ENCODE measurements at places on chromosomes 4 and X.
A peak's percentile ranks its signal among the peaks of the same experiment; 100 is the strongest.

GRCh38 chr4:41282366-41282765 is 25.6 kb downstream of the UCHL1 start:
- no peak for DNase-seq

DNA sequence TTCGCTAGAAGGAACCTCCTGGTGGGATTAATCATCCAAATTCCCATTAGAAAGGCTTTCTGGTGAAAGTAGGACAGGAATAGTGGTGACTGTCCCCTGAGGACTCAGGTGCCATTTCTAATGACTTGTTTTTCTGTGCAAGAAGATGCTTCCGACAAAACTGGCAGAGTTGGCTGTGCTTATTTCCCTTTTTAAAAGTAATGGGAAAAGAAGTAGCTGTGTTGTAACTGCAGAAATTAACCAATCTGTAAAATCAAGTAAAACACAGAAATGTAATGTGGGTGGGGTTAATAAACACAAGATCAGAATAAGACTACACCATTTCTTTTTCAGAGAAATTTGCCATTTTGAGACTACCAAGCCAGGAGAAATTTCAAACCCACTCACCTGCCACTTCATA is 55.0 kb upstream of the FAM9B start:
- no peak for DNase-seq

DNA sequence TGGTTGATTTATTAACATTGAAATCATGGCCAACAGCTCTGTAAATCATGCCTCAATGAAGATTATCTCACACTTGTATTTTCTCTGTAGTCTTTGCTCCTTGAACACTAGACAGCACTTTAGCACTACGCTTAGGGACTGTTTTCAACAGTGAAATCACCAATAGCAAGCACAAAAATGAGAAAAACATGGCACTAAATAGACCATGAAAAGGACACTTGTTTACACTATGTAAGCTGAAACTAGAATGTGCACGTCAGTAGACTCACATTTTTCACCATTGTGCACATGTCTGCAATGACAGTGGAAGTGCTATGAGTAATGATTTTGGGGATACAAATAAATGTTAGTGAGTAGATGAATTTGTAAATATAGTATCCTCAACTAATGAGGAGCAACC is 3.1 kb downstream of the BMP2K start:
- no peak for DNase-seq

- no peak for DNase-seq
Observed at GRCh38 chrX:91108761-91109160, 325.9 kb upstream of the PABPC5 start.

- DNase-seq, result peak; percentile 98
Observed at GRCh38 chr4:56544573-56545131, 39.1 kb downstream of the ARL9 start.

GRCh38 chrX:12885508-12885907 is 18.6 kb downstream of the TLR7 start:
- DNase-seq, result peak; percentile 13

GRCh38 chr4:141705747-141706377 is 69.5 kb downstream of the IL15 start:
- DNase-seq, result no peak

DNA sequence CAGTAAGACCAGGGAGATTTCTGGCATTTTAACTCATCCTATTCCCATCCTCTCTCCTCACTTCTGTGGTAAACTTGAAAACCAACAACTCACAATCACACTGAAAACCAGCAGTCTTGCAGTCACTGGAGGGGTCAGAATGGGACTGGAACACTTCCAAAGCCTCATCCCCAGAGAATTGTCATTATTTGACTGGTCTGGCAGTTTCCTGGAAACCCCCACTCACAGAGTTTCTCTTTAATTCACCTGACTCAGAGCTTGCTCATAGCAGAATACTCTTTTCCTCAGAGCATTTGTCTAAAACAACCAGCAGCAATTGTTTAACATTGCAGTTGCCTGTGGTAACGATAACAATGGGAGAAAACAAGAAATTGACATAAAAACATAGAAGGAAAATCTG is 7.3 kb upstream of the RAB9B start:
- DNase-seq, result no peak

- no peak for DNase-seq
Observed at GRCh38 chr4:176475067-176475466, 155.3 kb downstream of the SPCS3 start.

DNA sequence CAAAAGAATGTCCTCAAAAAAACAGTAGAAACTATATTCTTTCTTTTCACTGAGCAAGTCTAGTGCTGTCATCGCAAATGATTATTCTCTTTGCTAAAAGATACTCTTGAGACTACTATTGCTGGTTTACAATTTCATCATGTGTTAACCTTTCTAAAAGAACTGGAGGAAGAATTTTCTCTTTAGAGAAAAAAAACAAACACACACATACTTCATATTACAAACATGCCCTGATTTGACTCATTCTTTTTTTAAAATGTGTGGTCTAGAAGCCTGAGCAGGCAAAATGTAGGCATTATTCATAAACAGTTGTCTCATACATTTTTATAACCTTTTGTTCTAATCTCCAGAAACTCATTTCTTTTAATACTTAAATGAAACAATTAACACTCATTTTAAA is 60.6 kb upstream of the FAT4 start:
- no peak for DNase-seq

DNA sequence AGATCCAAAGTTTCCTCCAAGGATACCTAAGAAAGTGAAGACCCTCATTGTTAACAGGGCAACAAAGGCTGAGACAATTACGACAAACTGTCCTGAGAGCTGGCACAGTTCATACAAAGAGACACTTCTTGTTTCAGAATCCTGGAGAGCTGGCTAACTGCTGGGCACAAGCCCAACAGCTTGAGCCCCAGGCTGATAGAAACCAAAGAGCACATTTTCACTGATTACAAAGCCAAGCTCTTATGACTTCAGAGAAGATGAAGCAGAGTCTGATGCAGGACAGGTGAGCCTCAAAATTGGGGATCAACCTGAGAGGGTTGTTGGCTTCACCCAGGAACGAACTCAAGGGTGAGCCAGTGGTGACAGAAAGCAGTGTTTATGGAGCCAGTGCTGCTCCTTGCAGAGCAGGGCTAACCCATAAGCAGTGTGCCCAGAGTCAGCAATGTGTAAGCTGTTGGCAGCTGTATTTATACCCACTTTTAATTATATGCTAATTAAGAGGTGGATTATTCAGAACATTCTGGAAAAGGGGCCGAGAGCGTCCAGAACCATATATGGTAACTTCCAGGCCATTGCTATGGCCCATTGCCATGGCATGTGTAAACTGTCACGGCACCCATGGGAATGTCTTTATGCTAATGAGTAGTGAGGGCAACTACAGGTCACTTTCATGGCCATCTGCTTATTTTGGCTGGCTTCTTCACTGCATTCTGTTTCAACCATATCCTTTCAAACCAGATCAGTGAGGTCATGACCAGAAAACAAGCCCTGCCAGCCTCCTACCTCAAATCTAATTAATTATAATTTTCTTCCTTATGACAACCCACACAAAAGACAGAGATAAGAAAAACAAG is 183.7 kb downstream of the EVC2 start:
- DNase-seq, result peak; percentile 37

DNA sequence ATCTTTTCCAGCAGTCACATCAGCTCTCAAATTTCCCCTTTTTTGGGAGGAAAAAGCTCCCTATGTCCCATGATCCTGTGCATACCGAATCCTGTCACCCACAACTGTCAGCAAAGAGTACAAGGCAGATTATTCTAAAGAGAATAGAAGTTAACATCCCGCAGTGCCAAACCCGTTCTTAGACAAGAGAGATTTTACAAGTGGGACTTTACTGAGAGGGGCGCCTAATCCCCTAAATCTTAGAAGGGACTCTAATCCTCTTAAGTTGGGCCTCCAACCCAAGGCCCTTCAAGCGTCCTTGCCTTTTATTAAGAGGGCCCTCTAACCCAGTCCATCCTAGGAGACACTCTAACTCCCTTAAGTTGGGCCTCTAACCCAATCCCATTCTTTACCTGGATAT is 193.9 kb downstream of the CPXCR1 start:
- DNase-seq, result no peak

DNA sequence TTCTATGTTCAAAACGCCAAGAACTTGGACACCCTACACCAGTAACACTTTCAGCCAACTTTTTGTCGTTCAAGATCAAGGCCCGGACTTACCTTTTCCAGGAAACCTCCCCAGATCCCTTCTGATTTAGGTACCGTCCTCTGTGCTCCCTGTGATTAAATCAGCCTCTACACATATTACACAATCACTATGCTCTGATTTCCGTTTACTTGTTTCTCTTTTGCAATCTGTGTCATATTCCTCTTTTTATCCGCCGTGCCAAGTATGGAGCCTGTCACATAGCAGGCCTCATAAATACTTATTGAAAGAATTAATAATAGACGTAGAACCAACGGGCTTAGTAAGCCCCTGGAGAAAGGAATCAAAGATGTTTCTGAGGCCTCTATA is 722 bp upstream of the TMEM33 start:
- no peak for DNase-seq

DNA sequence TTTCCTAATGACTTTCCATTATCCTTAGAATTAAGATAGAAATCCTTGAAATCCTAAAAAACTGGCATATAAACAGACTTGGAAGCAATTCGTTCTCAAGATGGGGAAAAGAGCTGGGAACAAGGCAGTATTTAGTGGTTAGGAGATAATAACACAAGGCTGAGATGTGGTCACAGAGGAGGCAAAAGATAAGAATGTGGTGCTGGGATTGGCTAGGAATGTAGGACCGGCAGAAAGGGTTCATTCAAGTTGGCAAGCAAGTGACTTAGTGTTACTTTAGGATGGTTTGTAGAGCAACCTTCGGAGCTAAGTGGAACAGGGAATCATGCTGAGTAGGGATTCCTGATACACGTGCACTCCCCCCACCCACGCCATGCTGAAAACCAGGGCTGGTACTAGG is 121.9 kb upstream of the RPS6KA3 start:
- no peak for DNase-seq

DNA sequence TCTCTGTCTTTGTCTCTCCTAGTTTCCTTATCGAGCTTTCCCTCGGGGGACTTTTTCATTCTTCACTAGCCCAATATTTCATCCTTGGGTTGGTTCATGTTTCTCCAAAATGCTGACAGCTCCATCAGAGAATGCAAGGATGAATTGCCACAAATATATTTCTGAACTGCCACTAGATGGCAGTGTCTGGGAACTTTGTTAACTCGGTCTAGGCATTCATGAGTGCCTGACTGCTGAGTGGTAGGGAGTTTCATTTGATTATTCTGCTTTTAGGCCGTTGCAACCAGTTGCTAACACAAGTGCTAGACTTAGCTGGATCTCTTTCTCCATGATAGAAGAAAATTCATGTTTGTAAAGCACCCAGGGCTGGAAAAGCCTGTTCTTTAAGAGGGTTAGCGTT is 73.5 kb upstream of the RAP2C start:
- no peak for DNase-seq

DNA sequence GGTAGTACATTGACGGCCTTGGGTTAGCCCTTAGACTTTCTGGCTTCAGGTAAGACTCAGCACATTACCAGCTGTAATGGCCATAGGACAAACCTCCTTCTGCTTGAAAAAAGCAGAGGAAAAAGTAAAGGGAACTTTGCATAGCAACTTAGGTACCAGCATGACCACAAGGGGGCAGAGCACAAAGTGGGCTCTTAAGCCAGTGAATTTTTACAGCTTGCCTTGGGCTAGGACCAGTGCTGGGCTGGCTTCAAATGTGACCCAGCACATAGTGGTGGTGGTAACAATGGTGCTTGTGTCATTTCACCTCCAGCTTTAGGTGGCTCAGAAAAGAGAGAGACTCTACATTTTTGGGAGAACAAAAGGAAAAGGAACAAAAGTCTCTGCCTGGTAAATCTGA is 66.1 kb downstream of the KLHL4 start:
- peak; percentile 15 for DNase-seq

- DNase-seq, result peak; percentile 35
Observed at GRCh38 chr4:184932343-184932742, 85.9 kb upstream of the HELT start.

GRCh38 chrX:54177306-54177705 is 5.7 kb downstream of the FAM120C start:
- no peak for DNase-seq

DNA sequence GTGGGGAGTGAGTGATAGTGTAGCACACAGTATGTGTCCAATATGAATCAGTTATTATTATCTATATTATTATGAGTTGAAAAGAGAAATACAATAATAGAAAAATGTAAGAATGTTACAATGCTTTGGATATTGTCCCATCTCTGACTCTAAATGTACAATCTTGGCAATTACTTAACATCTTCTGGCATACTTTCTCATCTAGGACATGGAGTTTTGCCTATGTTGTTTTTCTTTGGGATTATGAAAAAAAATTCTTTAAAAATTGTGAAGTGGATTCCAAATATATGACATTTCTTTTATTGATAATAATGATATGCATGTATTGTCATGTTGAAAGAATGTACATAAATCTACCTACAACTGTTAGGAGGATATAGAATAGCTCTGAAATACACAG is 84.1 kb downstream of the TBCK start:
- DNase-seq, result no peak

DNA sequence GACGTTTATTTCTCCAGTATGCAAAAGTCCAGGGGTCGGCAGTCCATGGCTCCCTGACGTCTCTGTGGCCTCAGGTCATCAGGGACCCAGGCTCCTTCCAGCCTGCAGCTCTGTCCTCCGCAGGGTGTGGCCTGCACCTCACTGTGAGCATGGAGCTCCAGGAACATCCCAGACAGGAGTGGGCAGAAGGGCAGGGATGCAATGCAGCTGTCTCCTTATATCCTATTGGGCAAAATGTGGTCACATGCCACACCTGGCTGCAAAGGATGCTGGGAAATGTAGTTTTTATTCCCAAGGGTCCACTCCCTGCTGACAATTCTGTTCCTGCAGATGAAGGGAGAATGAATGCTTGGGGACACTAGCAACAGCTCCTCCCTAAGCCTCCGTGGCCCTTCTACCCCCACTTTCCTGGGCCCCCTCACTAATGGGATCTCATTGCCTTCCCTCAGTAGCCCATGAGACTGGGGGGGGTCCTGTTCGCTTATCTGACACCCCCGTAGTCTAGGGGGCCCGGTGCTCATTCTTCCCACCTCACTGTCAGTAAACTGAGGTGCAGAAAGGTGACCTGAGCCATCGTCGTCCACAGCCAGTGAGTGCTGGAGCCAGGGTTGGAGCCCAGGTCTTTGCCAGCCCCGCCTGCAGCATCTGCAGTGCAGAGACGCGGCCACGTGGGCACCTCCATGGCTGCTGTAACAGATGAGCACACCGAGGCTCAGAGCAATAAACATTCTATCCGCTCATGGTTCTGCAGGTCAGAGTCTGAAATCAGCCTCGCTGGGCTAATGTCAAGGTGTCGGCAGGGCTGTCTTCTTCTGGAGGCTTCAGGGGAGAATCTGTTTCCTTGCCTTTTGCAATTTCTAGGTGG is 5.9 kb upstream of the GRPEL1 start:
- peak; percentile 76 for DNase-seq

GRCh38 chr4:159238631-159239030 is 135.8 kb downstream of the RAPGEF2 start:
- no peak for DNase-seq

GRCh38 chr4:101192244-101192643 is 155.1 kb downstream of the PPP3CA start:
- no peak for DNase-seq
